Activated T-cell treated with anti-CD3 and anti-CD28 coated beads for 4 hours (primary cell): ENCODE measurements at places on chromosomes 1 and 21.

DNA sequence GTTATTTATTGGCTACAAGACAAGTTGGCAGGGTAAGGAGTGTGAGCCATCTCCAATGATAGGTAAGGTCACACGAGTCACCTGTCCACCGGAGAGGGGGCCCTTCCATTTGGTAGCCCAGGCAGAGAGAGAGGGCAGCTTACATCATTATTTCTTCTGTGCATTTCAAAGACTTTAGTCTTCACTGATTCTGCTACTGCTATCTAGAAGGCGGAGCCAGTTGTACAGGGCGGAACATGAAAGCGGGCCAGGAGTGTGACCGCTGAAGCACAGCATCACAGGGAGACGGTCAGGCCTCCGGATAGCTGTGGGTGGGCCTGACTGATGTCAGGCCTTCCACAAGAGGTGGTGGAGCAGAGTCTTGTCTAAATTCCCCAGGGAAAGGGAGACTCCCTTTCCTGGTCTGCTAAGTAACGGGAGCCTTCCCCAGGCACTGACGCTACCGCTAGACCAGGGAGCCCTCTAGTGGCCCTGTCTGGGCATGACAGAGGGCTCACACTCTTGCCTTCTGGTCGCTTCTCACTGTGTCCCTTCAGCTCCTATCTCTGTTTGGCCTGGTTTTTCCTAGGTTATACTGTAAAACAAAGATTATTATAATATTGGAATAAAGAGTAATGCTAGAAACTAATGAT is 36.7 kb downstream of the ZNF695 start:
- DNase-seq = peak; percentile 27

GRCh38 chr1:40763742-40764532 is 19.6 kb upstream of the KCNQ4 start:
- no peak for DNase-seq

DNA sequence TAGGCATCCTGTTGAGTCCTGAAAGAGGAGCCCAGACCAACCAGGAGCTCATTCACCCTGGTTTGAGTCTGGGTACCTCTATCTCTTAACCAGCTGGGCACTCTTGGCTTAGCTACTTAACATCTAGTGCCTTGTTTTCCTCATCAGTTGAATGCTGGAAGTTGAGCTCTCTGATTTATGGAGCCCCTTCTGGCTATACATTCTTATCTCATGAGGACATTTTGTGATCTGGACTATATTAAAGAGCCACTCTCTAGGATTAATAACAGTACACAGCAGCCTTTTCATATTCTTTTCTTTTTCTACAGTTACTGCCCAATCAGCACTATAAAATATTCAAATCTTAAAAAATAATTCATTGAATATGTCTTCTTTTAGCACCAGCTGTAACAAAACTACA is 296.9 kb upstream of the RUNX1 start:
- DNase-seq = no peak

- no peak for DNase-seq
These were observed 375.4 kb downstream of the COL11A1 start for GRCh38 chr1:102732927-102733326.

- no peak for DNase-seq
These were observed 179.9 kb downstream of the DPYD start for GRCh38 chr1:97740891-97741290.

DNA sequence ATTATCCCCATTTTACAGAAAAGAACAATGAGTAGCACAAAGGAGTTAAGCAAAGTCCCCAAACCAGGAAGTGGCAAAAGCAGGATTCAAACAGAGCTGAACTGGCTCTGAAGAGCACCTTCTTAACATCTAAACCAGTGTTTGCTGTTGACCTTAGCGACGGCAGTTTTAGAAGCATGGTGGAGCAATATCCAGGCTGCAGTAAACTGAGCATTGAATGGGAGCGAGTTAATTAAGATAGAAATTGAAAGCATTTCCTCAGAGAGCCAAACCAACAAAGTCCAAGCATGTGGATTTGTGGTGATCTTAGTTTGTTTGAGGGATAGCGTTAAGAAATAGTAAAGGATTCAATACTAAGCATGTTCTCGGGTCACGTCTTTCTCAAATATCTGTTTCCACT is 13.4 kb upstream of the ZNF281 start:
- DNase-seq = no peak

DNA sequence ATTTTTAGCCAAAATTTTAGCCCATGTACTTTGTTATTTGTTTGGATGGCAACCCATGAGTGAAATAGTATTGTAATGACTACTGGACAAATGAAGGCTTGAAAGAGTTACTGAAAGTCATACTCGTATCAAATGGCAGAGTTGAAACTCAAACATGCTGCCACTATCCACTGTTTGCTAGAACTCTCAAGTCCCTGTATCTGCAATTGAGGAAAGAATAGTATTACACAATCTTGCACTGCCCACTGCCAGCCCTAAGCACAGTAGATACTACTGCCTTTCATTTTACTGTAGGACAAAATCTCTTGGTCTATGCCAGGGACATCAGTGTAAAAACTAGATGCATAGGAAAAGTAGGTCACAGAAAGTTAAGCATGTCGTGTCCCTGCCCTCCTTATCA is 581.1 kb upstream of the PLXNA2 start:
- no peak for DNase-seq

- DNase-seq = no peak
These were observed 18.5 kb downstream of the TP73 start for GRCh38 chr1:3670823-3671265.

- no peak for DNase-seq
These were observed 33.6 kb downstream of the PLPPR4 start for GRCh38 chr1:99297923-99298322.

- no peak for DNase-seq
These were observed 230.7 kb downstream of the RPS6KC1 start for GRCh38 chr1:213281640-213282301.

DNA sequence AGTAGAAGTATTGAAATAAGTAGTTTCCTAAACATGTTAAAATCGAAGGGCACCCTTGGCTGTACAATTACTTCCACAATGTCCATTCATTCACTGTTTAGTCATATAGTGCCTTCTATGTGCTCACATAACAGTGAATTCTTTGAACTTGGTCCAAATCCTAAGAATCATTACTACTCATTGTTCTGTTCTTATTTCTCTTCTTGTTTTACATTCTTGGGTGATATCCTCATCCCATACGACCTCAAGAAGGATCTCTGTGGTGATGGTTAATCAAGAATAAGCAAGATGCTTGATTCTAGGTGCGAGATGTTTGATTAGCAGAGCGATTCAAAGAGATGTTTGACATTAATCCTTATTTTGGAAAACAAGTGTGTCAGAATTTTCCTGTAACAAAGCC is 667.4 kb upstream of the ZP4 start:
- no peak for DNase-seq

DNA sequence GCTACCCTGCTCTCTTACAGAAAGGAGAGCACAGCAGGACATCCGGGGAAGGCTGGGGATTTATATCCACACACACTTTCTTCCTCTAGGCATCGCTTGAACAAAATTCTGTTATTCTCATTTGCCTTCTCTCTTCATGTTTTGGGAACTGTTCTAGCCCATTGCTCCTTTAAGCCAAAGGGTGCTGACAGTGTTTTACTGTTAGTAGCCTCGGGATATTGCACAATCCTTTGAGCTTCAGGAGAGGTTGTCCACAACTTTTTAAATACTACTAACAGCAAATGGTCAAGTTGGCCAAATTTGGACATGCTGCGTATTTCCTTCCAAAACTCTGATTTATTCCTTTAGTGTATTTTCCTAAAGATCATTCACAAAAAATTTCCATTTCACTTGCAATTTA is 579.2 kb upstream of the RGS18 start:
- no peak for DNase-seq

- DNase-seq = no peak
These were observed 4.9 kb downstream of the PAQR7 start for GRCh38 chr1:25870614-25871013.

- no peak for DNase-seq
These were observed 8.3 kb downstream of the PRDX6 start for GRCh38 chr1:173485401-173485800.

GRCh38 chr1:175842550-175842949 is 99.2 kb upstream of the TNR start:
- DNase-seq = no peak

GRCh38 chr21:42495765-42496119 is 282 bp downstream of the RSPH1 start:
- no peak for DNase-seq

- no peak for DNase-seq
These were observed 37.5 kb upstream of the ATP2B4 start for GRCh38 chr1:203589171-203589570.

DNA sequence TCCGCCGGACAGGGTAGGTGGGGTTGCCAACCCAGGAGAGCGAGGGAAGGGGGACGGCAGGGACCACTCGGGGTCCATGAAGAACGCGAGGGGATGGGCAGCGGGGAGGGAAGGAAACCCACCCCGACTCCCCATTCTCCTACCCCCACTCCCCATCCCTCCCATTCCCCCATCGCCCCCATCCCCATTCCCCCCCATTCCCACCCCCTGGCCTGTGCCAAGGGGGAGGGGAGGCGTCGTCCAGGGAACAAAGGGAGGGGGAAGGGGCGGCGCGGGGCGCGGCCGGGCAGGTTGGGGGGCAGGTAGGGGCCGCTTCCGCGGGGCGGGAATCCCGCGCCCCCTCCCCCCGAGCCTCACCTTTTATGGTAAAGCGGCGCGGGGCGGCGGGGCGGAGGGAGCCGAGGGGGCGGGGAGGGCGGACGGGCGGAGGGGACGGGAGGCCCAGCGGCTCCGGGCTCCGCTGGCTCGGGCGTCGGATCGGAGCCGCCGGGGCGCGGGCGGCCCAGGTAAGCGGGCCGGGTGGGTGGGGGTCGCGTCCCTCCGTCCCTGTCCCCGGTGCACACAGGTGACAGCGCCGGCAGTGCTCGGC is at the start of gene FBLIM1:
FBLIM1 (plus strand) TSS at position 453 of the 589 bp plus-strand sequence. CDS start 6,189 bp downstream, outside the sequence.
- no peak for DNase-seq

DNA sequence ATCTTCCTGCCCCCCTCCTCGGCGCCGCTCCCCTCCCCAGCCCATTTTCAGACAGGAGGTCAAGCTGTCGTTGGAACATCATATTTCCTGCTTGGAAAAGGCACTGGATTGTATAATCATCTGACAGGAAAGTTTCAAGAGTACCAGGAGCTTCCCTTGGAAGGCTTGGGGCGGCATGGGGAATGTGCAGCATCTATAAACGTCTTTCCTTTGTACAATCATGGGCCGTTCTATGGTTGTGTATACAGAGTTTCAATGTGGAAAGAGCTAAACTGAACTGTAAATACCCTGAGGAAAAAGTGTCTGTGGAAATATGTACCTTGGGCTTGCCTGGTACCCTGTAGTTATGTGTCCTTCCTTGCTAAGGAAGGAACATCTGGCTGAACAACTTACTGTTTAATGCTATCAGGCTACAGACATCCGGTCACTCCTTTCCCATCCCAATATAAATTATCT is 368.1 kb upstream of the ADGRL2 start:
- DNase-seq = no peak

DNA sequence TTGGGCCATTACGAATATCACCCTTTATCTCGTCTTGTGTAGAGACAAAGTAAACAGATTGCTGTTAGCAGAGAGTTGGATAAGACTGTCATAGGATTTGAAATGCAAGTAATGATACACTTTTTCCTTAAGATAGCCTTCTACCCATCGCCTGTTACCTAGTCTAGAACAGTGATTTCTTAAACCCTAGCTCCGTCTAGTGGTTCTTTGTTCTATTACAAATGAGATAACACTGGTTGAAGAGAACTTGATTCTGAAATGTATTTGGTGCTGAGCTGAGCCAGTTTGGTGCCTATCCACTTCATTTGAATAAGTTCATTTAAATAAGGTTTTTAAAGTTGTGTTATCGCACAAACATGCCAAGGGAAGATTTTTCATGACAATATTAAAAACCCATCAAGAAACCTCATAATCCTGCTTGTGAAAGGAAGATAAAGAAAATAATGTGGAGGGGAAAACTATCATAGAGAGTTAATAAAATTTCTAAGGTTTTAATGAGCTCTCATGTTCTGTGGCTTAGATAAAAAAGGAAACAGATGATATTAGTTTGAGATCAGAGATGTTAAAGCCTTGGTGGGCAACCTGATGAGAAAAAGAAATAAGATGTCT is 1.5 kb upstream of the KCNH1 start:
- no peak for DNase-seq

DNA sequence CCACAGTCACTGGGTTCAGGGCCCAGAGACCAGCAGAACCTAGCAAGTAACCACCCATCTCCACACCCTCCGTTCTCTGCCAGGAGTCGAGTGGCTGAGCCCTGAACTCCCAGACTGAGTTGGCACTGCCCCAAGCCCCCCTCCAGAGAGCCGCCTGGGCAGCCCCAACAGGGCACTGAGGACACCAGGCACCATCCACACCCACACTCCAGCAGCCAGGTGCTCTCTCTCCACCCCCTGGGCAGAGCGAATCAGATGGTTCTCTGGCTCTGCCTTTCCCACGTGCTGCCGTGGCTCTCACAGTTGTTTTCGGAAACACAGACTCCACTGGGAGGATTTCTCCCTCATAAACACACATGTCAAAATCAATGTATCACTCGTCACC is 13.6 kb downstream of the WDR4 start:
- DNase-seq = no peak

DNA sequence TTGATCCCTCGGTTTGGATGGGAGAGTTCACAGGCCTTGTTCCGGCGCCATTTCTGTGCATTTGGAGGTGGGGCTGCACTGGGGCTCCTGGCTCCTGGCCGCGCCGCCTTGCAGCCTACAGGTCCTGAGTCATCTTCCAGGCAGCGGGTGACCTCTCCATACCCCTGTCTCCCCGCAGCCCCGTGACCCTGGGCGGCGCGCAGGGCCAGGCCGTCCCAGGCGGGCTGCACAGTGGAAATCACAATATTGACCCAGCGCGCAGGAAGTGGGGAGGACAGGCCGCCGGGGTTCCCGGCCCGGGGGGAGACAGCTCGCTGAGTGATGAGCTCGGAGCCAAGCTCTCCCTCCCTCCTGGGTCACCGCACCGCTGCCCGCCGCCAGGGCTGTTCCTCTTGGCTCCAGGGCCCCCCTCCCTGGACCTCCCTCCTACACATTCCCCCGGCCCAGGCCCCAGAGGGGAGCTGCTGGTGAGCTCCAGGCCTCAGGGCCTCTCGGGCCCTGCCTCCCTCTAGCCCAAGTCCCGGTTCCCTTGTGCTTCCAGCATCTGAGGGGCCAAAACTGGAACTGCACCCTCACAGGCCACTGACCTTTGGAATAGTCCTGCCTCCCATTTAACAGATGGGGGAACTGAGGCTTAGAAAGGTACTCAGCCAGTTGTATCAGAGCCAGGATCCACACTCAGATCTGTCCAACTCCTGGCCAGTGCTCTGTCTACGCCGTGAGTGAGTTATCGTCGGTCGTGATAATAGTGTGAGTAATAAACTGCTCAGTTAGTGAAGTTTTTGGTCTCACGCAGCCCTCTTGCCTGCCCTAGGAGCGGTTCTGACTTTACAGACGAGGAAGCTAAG is 142.9 kb upstream of the WNT4 start:
- DNase-seq = no peak

GRCh38 chr1:236489710-236490377 is 33.9 kb upstream of the LGALS8 start:
- no peak for DNase-seq

- no peak for DNase-seq
These were observed 98.0 kb downstream of the WDR4 start for GRCh38 chr21:42781150-42781970.
